Glomerular endothelial cell (primary cell): ENCODE measurements at places on chromosomes 2 and 18. TPM values are rescaled to one million over a fixed set of nuclear protein-coding genes. Genes with fewer than 3 reads are reported as not detected.

MYO1B gene
- 109 and 232 TPM in 2 replicates for total RNA-seq

CIDEA gene
- 1.4 and 3.5 TPM in 2 replicates for total RNA-seq

ZBTB7C gene
- total RNA-seq = 0.06 and 0.34 TPM in 2 replicates

PROKR1 gene
- total RNA-seq = not detected in 2 replicates

KYNU gene
- under 0.01 and 4.0 TPM in 2 replicates for total RNA-seq

RAB6D gene
- total RNA-seq = not detected in 2 replicates

NTSR2 gene
- total RNA-seq = not detected in 2 replicates
